ENCODE measurements at places on chromosomes 13 and 19.

DNA sequence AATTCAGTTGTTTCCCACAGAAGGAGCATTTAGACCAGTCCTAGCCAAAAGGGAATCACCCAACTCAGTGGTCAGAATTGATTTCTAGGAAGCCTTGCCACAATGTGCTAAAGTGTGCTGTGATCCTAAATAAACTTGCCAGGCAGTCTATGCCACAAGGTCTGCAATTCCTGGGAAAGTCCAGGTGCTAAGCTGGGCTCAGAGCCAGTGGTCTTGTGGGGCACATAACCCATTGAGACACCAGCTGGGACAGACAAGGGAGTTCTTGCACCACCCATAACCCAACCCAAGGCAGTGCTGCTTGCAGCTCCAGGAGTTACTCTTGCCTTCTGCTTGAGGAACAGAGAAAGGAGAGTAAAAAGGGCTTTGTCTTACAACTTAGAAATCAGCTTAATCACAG, 489.5 kb upstream of the SPRY2 start:
- DNase-seq: no peak

- no peak for DNase-seq
These were observed 22.3 kb upstream of the LAMP1 start for GRCh38 chr13:113274721-113275120.

GRCh38 chr13:51758691-51759090, 45.3 kb downstream of the DHRS12 start:
- no peak for DNase-seq

DNA sequence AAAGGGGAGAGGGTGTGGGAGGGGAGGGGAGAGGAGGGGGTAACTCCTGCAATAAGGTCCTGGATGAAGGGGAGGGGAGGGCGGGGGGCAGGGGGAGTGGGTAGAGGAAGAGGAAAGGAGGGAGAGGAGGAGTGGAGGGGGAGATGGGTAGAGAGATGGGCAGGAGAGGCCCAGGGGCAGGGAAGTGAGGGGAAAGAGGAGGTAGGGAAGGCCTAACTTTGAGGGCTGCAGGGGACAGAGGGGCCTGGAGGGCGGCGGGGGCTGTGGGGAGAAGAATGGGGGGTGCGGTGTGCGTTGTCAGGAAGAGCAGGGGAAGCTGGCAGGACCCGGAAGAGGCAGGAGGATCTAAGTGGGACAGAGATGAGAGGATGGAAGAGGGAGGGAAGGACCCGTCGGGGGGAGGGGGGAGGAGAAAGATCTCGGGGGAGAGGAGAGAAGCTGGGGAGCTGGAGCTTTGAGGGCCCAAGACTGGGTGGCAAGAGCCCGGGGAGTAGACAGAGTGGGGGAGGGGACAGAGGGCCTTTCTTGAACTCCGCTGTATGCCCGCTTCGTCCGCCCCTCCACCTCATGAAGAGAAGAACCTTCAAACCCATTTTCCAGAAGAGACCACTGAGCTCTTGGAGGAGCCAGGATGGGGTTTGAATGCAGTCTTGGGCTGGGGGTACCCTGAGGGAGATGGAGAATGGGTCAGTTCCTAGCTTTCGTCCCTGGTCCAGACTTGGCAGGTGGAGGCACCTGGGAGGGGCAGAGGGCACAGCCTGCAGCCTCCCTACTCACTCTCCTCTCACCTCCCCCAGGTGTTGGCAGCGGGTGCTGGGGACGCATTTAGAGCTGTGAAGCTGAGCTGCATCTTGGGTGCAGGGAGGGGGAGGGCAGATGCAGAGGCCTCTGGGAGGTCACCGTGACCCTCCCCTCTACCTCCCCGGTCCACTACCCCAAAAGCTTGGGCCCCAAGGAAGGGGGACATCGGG, 778 bp upstream of the LRRC4B start:
- DNase-seq: no peak

- DNase-seq: no peak
These were observed 131.3 kb upstream of the POSTN start for GRCh38 chr13:37729876-37730275.

GRCh38 chr19:49853852-49854377, 3.0 kb downstream of the PTOV1 start:
- DNase-seq: no peak

- DNase-seq: no peak
These were observed 5.9 kb upstream of the ZNF626 start for GRCh38 chr19:20667281-20667680.

- peak; percentile 93 for DNase-seq
These were observed at the start of gene ZNF569 for GRCh38 chr19:37466798-37467607. ZNF569 (minus strand) TSS chr19:37467444; CDS start chr19:37444921, 22,523 bp downstream.

DNA sequence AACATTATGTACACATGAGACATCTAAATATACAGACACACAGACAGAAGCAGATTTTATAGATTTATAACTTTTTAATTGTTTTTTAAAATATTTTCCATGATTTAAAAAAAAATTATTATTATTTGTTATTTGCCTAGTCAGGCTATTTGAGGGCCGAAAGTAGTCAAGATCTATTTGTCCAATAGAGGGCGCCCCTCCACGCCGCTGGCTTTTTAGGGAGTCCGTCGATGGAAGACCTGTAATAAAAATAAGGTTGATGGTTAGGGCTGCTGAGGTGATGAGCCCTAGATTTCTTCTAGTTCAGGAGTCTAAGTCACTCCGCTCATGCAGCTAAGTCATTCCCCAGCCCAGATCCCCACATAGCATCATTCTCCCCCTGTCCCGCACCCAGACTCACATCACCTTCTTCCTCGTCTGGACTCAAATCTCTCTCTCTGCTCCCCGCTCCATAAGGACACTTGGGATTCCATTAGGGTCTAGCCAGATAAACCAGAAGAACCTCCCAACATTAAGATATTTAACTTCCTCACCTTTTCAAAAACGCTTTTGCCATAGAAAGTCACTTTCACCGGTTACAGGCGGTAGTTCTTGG, 33.9 kb upstream of the CEACAM21 start:
- DNase-seq: peak; percentile 5

DNA sequence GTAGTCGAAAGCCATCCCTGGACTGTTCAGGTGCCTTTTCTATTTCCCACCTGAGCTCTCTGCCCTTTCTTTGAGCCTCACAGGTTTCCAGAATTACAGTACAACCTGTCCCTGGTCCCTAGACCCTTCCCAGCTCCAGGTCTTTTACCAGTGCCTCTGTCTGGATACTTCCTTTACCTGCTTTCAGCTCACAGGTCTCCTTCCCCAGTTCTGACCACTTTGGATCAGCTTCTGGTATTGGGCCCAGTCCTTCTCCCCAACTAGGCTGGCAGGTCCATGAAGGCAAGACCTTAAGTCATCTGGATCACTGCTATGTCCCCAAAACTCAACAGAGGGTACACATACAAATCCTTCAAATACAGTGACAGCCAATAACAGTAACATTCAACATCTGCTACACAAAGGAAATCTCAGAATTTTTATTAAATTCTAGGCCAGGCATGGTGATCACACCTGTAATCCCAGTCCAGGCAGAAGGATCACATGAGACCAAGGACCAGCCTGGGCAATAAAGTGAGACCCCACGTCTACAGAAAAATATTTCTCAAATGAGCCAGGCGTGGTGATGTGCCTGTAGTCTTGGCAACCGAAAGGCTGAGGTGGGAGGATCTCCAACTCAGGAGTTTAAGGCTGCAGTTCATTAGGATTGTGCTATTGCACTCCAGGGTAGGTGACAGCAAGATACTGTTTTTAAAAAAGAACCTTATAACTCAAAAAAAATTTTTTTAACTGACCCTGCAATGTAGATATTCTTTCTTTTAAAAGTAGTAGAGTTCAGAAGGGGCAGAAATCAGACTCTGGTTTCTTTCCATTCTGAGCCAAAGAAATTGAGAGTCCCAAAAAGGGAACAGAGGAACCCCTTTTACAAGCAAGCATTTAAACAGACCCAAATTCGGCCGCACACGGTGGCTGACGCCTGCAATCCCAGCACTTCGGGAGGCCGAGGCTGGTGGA, 1.3 kb downstream of the RPS16 start:
- peak; percentile 16 for DNase-seq

DNA sequence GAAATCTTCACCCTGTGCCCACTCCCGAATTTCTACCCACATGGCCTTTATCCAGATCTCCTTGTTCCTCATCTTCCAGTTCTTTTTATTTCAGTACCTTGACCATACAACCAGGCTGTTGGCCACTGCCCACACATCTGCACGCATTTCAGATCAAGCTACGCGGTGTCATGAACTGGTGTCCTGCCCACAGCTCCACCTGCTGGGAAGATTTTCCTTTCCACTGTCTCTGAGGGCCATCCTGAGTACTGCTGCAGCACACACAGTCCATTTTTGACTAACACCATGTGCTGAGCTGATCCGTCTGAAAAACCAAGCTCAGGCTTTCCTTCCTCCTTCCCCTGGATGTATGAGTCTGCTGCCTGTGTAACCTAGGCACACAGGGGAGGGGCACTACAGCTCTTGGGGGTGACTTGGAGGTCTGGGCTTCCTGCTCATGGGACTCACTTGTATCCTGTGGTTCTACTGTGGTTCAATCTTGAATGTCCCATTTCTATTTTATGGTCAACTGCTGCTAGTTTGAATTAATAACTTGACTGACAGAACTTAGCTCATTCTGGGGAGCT, 71.9 kb downstream of the WASF3 start:
- peak; percentile 3 for DNase-seq

- DNase-seq: no peak
These were observed 23.5 kb downstream of the STARD13 start for GRCh38 chr13:33262062-33262487.

DNA sequence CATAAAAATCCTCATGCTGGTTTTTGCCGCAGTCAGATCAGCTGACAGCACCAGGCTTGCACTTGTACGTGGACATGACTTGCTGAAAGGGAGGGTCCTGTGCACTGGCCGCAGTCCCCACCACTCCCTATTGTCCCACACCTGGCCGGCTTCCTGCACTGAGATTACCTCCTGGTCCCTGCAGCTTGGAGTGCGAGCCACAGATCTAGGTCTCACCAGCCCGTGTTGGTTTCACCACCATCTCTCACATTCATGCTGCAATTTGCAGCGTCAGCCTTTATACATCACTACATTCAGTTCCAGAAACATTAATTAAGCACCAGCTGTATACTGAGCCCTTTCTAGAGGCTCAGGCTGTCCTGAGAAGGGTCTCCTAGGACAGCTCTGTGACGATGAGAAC, 15.0 kb upstream of the CD22 start:
- DNase-seq: no peak

GRCh38 chr19:2624537-2625091, 77.9 kb downstream of the GNG7 start:
- DNase-seq: no peak

DNA sequence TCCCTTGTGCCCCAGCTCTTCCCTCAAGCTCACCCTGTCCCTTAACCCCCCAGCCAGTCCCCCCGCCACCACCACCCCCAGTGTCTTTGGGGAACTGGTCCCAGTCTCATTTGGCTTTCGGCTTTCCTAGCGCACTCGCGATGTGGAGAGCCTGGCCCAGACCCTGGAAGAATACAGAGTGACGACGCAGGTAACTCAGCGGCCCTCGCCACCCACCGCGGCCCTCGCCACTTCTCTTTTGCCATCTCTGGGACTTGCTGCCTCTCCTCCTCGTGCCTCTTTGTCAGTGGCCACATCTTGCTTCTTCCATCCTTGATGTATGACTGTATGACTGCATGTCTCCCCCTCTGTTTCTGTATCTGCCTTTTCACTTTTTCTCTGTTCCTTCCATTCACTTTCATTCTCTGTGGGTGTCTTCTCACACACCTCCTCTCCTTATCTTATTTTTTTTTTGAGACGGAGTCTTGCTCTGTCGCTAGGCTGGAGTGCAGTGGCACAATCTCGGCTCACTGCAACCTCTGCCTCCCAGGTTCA, 15.7 kb downstream of the PTH2 start:
- DNase-seq: no peak

- DNase-seq: no peak
These were observed 58.0 kb upstream of the PDCD5 start for GRCh38 chr19:32522967-32523366.

DNA sequence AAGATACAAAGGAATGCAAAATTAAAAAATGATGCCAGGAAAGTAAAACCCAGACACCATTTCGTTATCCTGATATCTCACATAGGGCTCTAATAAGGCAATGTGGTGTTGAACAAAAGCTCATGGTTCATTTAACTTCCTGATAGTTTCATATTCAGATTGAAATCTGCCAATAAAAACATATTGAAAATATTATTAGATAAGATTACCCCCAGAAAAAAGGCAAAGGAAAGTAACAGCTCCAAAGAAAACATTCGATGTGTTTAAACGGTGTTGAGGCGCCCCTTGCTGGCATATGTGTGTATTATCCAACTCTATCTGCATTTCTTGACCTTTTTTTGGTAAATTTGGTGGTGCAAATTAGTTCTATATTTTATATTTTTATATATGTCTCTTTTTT, 75.9 kb downstream of the ESD start:
- DNase-seq: peak; percentile 45

DNA sequence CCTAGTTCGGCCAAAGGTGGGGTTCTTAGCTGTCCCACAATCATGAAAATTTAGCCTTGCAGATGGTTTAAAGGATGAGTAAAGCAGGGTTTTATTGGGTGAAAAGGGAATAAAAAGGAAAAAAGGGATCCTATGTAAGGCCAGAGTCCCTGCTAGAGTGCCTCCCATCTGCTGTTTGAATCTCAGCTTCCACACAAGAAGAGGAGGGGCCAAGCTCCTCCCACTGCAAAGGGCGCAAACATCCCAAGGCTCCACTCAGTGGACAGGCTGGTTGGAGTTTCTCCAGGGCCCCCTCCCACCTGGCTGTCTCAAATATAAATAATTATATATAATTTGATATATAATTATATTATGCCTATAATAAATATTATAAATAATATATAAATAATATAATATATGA, 1272.1 kb upstream of the PCDH20 start:
- DNase-seq: no peak

DNA sequence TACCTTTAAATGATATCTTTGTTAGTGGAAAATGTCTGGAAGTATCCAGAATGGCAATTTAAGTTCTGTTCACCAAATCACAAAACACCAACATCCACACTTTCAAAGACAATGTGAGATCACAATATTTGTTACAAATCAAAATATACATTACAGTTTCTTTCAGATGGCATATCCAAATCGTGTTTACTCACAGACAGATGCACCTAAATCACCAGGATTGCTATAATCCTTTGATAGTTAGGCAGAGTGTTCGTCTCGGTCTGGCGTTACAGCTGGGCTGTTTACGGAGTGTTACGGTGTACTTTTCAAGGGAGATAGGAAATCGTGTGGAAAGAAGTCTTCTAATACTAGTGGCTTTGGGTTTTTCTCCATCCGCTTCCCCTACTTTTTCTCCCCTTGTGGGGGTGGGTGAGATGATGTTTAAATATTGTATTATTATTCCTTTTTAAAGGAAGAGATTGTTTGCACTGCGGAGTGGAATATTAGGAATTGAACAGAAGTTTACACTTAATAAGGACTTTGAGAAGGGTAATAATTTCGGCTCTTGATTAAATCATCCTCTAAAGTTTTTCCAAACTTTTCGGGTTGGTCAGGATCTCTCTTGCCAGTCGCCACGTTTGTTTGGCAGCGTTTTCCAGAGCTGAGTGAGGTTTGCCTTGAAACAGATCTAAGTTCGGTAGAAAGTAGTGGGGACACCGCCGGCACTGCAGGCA, 1.8 kb downstream of the MAB21L1 start:
- DNase-seq: no peak

DNA sequence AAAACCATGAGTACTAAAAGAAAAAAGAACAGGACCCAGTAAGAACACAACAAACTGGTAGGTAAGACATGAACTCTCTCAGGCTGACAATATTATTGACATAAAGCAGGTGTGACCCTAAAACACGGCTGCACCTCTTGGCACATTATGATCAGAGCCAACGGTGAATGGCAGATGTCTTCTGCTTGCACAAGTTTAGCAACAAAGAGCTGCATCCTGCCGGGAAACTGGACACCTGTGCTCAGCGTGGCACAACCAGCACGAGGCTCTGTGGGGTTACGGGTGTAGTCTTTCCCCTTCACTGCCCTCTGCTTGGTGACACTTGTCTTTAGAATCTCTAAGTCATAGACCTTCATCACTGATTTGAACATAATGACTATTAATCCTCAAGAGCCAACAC, 97.9 kb downstream of the DOCK9 start:
- no peak for DNase-seq
